ENCODE measurements at places on chromosomes 16 and 17.

DNA sequence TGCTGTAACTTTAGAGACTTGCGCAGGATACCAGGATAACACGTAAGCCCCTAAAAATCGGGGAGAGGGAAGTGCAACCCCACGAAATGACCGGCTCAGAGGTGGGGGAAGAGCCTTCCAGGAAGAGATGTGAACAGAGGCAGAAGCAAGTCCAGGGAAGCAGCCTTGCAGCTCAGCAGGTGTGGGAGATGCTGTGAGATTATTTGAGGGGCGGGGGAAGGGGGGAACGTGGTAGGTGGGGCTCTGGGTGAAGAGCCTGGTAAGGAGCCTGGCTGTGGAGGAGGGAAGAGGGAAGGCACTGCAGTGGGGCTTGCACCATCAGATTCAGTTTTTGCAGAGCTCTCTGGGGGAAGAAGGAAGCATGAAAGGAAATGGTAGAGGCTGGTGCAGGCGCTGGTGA is 95.4 kb upstream of the CACNG5 start:
- no peak for ATAC-seq

DNA sequence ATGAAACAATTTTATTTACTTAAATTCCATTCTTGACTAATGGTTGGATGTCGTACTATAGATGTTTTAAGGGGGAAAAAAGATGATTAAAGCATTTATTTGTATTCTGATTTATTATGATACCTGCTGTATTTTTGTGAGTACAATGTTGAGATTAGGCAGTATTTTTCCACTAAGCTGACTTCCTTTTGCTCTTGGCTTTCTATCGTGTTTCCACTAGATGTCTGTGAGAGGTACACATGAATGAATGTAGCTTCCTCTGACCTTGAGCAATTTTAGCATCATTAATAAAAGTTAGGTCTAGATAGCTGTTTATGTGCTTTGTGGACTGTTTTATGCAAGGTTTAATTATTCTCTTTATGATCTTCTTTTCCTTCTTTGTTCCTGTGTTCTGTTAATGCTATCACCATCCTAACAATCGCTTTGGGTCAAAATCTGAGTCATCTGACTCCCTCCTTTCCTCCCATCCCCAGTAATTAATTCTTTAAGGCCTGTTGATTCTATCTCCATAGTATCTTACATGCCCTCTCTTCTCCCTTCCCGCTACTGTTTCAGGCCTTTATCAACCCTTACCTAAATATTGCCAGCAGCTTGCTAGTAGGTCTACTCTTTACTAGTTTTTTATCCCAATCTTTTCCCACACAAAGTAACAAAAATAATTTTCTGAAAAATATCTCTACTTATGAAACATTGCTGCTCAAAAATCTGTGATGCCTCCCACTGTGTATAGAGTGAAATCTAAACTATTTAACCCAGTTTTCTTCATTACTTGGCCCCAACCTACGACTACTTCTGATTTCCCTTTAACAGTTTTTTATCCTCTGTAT is 76.0 kb downstream of the VMP1 start:
- ATAC-seq, result no peak

DNA sequence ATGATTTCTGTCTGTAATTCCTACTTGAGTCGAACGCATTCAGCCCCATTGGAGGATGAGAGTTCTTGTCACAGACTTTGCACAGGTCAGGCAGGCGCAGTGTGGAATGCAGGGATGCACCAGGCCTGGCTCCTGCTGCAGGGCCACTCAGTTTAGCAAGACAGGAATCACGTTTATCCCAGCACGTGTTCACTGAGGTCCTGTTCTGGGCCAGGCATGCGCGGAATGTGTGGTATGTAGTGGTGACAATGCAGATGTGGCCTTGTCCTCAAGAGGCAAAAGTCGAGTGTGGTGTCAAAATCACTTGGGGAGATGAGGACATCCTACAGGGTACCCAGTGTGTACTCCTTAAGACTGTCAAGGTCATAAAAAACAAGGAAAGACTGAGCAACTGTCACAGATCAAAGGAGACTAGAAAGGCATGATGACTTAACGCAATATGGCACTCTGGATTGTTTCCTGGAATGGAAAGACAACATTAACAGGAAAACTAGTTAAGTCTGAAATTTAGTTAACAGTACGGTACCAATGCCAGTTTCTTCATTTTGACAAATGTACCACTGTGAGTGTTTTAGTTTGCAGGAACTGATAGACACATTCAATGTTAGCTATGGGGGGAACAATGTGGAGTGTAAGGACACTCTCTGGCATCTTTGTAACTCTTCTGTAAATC is 121.5 kb upstream of the ADAMTS18 start:
- no peak for ATAC-seq

DNA sequence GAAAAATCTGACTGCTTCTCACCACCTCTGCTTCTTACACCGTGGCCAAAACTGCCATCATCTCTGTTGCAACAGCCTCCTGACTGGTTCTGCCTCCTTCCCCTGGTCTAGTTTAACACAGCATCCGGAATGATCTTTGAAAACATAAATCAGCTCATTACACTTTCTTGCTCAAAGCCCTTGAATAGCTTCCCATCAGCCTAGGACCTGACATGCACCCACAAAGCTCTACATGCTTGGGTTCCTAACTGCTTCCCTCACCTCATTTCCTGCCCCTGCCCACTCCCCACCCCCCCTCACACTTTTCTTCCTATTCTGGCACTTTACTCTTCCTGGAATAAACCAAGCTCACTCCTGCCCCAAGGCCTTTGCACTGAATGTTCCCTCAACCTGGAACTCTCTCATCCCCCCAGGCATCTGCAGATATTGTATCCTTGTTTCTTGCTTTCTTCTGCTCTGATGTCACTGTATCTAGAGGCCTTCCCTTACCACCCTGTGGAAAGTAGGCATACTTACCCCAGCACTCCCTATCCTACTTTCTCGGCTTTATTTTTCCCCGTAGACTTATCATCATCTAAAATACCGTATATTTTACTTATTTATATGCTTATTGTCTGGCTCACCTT is 112.4 kb downstream of the FTO start:
- no peak for ATAC-seq

DNA sequence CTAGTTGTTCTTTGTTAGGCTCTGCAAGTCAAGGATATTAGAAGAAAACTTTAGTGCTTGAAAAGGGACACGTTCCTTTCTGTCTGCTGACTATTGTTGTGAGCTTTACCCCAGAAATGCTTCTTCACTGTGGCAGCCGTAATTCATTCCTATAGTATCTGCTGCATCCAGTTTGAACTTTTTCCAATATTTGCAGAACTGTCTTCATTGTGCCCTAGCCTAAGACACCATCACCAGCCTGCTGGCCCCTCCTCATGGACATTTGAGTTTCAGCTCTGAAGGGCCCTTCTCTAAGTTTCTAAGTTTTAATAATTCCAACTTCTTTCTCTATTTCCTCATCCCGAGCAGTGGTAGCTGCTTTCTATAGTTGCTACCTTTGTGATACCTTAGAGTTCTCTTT is 91.7 kb downstream of the SLC39A11 start:
- no peak for ATAC-seq
